ENCODE measurements at places on chromosomes 6 and 20.

DNA sequence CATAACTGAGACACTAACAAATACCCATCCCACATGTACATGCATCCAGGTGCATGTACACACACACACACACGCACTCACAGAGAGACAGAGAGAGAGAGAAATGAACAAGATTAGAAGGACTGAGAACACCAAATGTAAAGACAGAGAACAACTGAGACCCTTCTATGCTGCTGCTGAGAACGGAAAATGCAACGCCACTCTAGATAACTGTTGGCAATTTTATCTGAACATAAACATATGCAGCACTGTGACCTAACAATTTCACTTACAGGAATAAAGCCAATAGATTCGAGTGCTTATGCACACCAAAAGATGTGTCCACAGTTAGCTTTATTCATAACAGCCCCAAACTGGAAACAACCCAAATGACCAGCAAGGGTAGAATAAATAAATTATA is 103.8 kb upstream of the LY86 start:
- DNase-seq: no peak

GRCh38 chr6:133964052-133964451 is 11.0 kb downstream of the TBPL1 start:
- no peak for DNase-seq

DNA sequence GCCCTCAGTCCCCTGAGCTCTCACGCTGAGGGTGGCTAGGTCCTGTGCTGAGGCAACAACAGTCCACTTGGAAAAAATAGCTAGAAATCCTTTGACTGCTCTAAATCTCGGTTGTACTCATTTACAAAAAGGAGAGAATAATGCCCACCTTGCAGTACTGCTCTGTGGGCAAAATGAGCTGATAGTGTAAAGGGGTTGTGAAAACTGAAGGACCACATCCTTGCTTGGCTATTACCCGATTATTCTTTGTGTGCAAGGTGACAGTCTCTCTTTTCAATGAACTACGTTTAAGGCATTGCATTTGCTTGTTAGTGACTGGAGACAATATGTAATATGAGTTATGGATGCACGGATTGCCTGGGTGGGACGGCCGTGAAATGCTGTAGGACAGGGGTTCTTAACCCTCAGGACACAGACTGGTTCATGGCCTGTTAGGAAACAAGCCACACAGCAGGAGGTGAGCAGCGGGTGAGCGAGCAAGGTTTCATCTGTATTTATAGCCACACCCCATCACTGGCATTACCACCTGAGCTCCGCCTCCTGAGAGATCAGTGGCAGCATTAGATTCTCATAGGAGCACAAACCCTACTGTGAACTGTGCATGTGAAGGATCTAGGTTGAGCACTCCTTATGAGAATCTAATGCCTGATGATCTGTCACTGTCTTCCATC is 14.6 kb downstream of the SAMD3 start:
- DNase-seq: no peak

DNA sequence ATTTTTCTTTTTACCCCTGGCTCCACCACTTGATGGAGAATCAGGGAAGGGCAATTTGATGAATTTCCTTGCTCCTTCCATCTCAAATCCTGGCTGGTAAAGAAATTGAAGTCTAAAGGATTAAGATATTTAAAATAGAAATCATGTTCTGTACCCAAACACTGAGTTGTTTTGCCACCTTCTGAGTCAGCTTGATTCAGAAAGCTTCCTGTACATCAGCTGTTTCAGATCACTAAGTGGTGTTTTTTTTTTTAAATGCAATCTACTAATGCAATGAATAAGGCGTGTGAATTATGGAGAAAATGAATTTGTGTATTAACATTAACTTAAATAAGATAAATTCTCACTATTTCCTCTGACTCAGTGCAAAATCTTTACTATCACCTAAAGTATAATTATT is 11.5 kb upstream of the POPDC3 start:
- DNase-seq: no peak

DNA sequence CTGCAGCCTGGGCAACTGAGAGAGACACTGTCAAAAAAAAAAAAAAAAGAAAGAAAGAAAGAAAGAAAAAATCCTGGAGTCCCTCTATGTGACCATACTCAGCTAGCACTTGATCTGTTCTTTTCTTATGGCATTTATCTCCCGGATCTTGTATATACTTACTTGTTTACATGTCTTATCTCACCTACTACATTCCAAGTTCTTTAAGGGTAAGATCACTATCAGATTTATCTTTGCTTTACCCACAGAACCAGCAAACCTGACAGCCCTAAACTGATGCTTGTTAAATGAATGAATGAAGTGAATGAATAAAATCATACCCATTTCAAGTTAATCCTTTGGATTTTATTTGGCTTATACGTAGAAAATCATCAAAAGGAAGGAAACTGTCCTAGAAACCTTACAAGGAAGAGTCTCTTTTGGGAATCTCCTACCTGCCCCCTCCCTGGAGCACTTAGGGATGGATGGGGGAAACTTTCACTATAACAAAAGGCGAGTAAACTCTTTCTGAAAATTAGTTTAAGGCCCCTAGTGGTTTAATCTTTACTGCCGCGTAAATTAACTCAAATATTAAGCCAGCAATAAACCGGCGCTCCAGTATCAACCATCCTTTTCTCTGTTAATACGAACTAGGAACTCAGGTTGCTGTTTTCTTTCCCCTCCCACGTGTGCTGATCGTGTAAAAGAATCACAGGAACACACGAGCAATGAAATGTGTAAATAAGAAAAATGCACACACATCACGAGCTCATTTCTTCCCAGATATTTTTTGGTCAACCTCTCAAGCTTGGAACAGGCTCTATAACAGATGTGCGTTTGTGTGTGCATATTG is 1.3 kb upstream of the UTRN start:
- no peak for DNase-seq

GRCh38 chr6:138428944-138429598 is 25.0 kb downstream of the HEBP2 start:
- DNase-seq: no peak

DNA sequence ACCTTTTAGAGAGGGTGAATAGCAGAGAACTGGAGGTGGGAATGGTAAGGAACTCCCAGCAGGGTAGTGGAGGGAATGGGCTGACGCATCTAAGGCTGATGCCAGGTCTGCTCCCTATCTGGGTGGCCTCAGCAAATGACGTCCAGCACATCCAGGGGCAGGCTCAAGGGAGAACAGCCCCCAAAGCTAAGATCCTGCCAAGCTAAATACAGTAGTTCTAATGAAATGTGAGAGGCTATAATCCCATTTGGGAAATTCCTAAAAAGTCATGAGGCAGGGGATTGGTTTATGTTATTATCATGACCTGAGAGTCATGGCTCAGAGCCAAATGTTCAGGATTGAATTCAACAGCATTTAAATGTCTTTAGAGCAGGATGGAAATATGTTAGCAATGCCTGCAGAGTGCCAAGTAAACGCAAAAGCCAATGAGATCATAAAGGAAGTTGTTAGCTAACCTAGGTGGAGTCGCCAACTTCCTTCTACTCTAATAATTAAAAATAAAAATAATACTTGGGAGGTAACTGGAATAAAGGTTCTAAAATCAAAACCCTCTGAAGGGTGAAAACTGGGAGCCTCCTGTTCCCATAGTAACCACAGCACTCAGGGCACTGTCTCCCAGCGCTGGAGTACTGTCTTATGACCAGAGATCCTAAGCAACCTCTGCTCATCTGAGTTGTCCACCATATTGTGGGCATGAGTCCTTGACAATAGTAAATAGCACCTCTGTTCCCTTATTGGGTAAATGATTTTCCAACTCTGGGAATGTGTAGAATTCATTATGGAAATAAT is 34.8 kb downstream of the IYD start:
- no peak for DNase-seq

GRCh38 chr6:151747896-151748295 is 59.6 kb upstream of the ESR1 start:
- no peak for DNase-seq

DNA sequence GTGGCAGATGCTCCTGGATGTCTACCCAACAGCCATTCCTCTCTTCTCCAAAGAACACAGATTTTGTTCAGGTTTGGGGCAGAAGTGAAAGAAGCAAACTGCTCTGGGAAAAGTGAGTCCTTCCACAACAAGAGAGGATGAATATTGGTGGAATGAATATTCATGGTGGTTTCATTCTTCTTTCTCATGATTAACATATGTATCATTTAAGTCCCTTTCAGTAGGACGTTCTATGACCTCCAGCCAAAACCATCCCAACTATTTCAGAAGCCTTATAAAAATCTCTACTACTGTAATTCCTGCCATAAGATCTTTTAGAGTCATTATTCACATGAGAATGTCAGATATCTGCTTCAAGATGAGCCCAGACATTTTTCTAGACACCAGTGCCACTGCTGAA is 44.4 kb downstream of the MDN1 start:
- DNase-seq: no peak

DNA sequence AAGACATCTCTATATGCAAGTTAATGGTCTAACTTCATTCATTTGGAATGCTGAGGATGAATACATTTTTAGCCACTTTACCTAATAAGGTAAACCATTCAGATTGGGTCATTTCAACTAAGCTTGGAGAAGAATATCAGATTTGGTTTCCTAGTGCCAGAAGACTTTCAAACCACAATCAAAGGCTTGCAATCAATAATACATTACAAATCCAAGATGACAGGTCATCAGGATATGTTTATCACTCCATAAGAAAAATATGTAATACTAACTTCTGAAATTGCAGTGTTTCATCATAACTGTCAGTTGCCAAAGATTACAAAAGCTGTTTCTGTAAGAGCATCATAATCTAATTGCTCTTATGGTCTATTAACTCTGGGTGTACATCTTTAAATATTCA is 654.0 kb downstream of the COL12A1 start:
- no peak for DNase-seq

- no peak for DNase-seq
Measured at GRCh38 chr20:48471759-48472408, 355.9 kb downstream of the PREX1 start.

DNA sequence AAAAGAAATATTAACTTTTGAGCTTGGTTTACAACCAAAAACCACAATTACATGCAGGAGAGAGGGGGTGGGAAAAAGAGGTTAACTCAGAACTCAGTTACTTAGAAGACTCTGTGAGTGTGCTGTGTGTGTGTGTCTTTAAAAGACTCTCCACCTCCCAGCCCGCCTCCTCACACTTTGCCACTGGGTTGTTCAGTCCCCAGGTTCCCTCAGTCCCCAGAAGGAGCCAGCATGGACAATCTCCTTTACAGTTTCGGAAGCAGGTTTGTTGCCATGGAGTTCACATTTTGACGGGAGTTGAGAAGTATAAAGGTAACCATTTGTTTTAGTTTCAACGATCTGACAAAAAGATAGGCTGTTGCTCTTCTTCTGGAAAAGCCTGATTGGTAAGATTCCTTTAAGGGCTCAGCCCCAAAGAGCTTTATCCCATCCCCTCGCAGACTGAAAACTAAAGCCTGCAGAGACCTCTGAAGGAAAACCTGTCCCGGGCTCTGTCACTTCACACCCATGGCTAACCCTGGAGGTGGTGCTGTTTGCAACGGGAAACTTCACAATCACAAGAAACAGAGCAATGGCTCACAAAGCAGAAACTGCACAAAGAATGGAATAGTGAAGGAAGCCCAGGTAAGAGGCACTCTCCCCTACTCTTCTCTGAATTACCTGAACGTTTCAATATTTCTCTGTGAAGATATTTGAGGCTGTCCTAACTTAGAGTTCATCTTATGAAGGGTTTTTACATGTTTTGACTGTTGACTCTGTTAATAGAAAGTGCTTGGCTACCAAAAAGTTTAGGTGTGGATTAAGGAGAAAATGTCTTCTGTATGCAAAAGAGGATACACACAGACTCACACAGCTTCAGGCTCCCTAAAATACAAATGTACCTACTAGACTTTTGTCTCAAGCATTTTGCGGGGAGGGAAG is at the start of gene SPTLC3:
TSS of gene SPTLC3 (plus strand) at position 212 of the 921 bp plus-strand sequence. CDS start at position 508, 296 bp downstream.
- no peak for DNase-seq

Data from nucleus accumbens (tissue), 56 donors.